Astrocyte (in vitro differentiated cells and primary cell): ENCODE measurements at places on chromosomes 16 and 17.

GRCh38 chr16:59238246-59238645, 504.1 kb upstream of the GOT2 start:
- no peak for DNase-seq

DNA sequence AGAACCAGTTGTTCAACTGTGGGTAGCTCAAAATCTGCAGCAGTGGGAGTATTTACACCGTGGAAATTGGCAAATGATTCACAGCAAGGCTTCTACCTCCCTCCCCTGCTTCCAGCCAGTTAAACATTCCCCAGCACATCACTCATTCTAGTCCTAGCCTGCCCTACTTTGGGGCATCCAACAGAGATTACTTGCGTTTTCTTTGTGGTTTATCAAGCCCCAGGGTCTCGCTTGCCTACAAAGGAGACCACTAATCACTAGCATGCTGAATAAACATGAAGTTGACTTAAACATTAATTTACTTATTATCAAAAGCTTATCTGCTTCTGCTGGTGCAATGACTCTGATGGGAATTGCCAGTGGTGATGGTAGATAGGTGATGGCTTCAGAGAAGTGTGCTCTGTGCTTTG, 94.5 kb downstream of the MARF1 start:
- peak; percentile 55 for DNase-seq

- peak; percentile 8 for DNase-seq
These were observed 30.0 kb downstream of the WFDC1 start for GRCh38 chr16:84324434-84325262.

DNA sequence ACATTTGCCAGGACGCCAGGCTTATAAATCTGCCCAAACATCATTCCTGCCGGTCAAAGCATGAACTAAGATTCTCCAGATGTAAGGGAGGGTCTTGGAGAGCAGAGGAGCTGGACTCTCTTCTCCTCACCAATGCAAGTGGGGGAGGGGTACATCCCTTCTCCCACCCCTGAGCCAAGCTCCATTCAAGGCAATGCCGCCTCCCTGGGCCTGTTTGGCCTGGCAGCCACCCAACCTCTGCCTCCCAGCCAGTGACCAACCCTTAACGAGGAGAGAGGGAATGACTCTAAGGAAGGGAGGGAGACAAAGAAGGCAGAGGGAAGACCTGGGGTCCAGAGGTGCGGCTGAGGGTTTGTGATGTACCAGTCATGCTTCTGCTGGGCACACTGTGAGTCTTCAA, 13.8 kb downstream of the C17orf50 start:
- peak; percentile 54 for DNase-seq

GRCh38 chr17:49637050-49637449, 40.8 kb downstream of the SPOP start:
- peak; percentile 59 for DNase-seq

DNA sequence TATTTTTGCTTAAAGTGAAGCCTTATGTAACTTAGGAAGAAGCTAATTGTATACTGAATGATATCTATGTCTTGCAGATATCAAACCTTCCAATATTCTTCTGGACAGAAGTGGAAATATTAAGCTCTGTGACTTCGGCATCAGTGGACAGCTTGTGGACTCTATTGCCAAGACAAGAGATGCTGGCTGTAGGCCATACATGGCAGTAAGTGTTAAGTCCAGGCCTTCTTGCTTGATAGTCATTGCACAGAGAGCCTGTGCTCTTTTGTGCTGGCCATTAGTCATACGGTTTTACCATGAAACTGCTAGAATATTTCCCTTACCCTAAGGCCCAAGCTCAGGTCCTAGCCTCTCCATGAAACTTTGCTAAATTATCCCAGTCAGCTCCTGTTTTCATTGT, 92.5 kb downstream of the MAP2K4 start:
- DNase-seq = no peak

GRCh38 chr16:89449726-89450335, 40.5 kb downstream of the ANKRD11 start:
- DNase-seq = peak; percentile 27
